RPMI7951 (cell line): ENCODE measurements at places on chromosomes 11 and 22. TPM values are rescaled to one million over a fixed set of nuclear protein-coding genes. Genes with fewer than 3 reads are reported as not detected.

DNA sequence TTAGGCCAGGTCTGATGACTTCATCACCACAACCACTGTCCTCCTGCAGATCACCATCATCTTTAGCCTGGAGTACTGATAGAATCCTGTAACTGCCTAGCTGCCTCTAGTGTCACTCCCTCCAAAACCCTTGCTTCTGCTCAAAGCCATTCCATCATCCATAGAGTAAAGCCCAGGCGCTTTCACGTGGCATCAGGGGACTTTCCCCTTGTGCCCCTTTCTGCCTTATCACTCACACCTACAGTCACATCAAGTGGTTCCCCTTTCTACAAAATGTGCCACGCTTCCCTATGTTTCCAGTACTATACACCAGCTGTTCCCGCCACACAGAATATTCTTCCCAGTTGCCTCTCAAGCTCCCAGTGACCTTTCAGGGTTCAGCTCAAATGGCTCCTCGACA is 75.9 kb downstream of the MN1 start:
- DNase-seq = no peak

DNA sequence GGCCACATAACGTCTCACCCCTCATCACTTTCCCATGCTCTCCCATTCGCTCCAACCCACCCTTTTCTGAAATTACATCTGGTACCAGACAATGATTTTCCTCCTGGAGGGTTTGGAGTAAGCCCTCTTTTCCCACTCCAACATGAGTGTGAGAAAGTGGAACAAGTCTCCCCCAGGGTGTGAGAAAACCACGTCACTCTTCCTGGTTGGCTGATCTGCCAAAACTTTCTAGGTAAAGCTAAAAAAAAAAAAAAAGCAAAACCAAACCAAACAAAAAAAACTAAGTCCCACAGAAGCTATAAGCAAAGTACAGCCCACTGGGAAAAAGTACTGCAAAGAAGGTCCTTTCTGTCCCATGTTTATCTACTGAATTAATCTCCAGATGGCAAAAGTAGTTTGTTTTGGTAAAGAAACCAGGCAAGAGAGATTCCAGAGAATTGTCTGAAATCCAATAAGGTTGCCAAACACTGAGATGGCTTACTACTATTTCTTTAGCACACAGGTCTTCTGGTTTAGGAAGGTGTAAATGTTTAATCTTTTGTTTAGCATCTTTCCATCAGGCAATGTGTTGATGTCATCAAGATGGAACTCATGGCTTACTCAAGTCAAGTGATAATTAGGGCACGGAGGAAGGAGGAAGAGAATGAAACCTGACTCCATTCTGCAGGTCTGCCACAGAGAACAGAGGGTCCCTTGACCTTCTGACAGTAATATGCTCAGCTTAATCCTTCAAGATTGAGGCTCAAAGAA is 395.6 kb downstream of the LARGE1 start:
- DNase-seq = no peak

DNA sequence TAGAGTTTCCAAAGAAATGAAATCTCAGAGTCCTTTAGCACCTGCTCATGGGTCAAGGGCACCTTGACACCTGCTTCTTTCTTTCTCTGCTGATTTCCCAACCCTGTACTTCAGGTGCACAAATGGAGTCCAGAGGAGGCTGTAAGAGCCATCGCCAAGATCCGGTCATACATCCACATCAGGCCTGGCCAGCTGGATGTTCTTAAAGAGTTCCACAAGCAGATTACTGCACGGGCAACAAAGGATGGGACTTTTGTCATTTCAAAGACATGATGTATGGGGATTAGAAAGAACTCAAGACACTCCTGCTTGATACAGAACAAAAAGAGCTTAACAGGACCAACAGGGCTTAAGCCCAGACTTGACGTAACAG is 5.9 kb downstream of the PTPMT1 start:
- no peak for DNase-seq

The LMO2 gene
- total RNA-seq = 0.12 and 0.59 TPM in 2 replicates

The TSPAN32 gene
- total RNA-seq = 0.72 and 2.7 TPM in 2 replicates

The UBXN1 gene
- 107 and 128 TPM in 2 replicates for total RNA-seq
